ENCODE measurements at places on chromosomes 1 and 21.

DNA sequence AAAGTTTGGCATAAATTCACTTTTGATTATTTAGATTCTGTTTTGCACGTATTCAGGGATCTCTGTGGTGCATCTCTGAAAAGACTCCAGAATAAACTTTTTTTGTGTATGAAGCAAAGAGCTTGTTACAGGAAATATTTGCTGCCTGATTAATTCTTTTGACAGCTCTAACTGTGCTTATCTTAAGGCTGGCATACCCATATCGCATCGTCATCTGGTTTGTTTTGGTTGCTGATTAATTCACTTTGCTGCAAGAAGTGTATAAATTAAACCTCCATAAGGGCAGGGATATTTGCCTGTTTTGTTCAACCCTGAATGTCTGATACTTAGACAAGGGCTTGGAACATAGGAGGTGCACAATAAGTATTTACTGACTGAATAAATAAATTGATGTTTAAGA lies 17.5 kb upstream of the DUSP10 start:
- no peak for DNase-seq

DNA sequence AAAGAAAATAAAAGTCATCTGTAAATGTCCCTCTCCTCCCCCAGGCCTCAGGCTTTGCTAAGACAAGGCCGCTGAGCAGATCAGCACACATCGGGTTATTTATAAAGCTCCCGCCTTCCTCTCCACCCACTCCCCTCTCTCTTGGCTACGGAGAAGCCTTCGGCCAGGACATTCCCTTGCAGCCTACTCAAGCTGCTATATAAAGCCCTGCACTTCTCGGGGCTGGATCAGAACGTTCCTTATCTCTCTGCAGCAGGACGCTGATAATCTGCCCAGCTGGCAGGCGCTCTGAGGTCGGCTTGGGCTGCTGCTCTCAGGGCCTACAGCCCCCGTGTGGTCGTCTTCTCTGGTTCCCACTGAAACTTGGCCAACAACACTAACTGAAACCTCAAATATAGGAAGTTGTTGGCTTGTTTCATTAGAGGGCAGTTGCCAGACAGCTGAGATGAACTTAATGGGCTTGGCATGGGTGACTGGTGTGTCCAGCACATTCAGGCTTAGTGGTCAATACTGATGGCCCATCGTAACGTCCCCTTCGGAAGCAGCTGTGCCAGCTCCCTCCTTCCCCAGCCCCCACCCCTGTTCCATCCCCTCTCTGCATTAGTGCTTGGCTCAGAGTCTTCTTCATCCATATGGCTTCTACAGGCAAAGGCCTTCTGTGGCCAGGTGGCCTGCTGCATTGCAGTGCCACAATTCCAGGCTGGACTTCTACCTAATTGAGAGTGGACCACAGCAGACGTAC lies 64.6 kb downstream of the IER5 start:
- DNase-seq: peak; percentile 92

GRCh38 chr1:96710708-96711477 lies 10.7 kb upstream of the PTBP2 start:
- DNase-seq: no peak

DNA sequence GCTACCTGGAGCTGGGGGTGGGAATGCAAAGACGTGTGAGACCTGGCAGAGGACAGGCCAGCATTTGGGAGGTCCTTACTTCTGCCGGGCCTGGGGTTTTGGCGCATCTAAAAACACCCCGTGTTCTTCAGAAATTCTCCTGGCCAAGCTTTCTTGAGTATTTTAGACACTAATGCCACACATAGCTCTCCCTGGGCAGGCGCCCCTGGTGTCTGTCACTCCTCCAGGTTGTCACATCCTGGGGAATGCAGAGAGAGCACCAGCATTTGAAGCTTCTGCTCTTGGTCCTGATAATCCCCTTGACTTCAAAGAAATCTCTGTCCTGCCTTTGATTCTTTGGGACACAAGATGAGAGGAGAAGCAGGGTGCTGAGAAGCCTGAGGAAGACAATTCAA lies 6.0 kb downstream of the CAPN9 start:
- DNase-seq: no peak

DNA sequence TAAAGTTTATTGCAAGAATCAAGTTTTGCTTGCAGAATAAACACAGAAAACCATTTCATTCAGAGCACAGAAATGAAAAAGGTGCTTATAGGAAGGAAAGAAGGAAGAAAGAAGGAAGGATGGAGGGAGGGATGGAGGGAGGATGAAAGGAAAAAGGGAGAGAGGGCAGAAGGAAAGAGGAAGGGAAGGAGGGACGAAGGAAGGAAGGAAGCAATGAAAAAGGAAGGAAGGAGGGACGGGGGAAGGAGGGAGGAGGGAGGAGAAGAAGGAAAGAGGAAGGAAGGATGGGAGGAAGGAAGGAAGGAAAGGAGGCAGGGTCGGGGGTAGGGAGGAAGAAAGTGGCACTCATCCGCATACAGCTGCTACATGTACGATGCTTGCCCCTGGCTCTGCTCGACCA lies 104.9 kb upstream of the GCLM start:
- no peak for DNase-seq

- no peak for DNase-seq
These were observed 83.7 kb downstream of the HLCS start for GRCh38 chr21:36882776-36883175.

DNA sequence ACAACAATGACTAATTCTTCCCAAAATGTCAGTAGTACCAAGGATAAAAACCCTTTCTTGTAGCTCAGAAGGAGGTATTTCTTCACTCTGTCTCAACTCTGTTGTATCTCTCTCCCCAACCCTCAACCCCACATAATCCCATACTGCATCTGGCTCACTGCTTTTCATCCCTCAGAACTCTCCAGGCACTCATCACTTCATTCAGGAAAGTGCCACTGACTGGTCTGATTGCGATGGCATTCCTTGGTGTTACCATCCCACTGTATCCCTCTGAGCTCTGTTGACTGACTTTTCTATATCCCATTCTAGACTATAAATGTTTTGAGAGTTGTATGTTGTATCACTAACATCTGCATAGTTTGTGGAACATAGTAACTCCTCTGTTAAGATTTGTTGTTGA lies 483.5 kb upstream of the ADGRL2 start:
- no peak for DNase-seq

GRCh38 chr1:22806584-22806983 lies 95.9 kb downstream of the EPHB2 start:
- no peak for DNase-seq

DNA sequence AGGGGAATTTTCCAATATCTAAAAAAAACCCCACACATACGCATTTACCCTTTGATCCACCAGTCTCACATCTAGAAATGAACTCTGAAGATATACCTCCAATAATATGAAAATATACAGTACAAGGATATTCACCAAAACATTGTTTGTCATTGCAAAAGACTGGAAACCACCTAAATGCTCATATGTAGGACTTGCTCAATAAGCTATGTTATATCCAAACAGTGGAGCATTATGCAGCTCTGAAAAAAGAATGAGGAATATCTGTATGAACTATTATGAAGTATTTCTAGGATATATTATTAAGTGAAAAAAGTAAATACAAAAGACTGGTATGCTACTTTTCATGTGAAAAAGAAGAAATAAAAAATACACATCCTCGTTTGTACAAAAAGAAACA lies 43.6 kb downstream of the CD55 start:
- no peak for DNase-seq

DNA sequence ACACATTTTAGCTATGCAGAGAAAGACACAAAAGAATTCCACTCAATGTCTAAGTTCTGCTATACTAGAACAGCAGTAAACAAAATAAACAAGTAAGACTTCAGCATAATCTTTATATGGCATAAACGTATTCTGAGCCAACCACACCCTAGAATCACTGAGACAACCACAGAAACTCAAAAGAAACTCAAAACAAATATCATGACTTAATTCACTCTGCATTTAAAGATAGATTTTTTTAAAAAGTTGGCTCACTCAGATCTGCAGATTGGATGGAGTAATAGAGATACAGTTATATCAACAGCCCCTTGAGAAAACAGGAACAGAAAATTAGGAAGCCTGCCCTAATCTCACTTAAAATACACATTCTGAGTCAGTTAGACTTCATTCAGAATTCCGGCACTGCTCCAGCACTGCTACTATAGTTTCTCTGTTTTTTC lies 95.0 kb downstream of the COL24A1 start:
- no peak for DNase-seq

GRCh38 chr1:6016191-6016865 lies 24.1 kb upstream of the NPHP4 start:
- DNase-seq: no peak

GRCh38 chr21:38952890-38953289 lies 147.2 kb downstream of the ETS2 start:
- DNase-seq: no peak

- DNase-seq: peak; percentile 84
These were observed at the start of gene AGT for GRCh38 chr1:230713915-230714764. TSS of gene AGT (minus strand) at chr1:230714122. CDS start at chr1:230710823, 3,299 bp downstream.

- no peak for DNase-seq
These were observed 10.5 kb upstream of the LMO4 start for GRCh38 chr1:87318056-87318650.

- peak; percentile 3 for DNase-seq
These were observed 10.0 kb downstream of the WNT3A start for GRCh38 chr1:228016653-228017355.

DNA sequence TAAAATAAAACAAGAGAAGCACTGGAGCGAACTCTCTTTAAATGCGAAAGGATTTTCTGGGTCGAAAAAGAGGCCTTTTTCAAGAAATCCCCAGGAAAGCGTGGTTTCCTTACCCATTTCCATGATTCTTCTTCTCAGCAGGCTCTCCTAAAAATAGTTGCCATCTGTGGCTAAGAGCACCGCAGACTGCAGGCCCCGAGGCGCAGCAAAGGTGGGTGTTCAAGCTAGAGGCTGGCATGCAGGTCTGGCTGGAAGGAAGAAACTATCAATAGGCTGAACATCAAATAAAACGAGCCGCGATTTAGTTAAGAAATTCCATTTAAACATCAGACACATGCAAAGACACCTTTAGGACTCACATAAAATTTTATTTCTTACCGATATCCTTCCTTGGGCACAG lies 135.1 kb downstream of the ADAMTS1 start:
- DNase-seq: no peak

GRCh38 chr21:42830456-42831455 lies 48.6 kb downstream of the WDR4 start:
- DNase-seq: no peak

GRCh38 chr1:227068883-227069282 lies 128.8 kb downstream of the COQ8A start:
- no peak for DNase-seq

GRCh38 chr21:45104560-45104959 lies 30.2 kb downstream of the ADARB1 start:
- DNase-seq: peak; percentile 51

DNA sequence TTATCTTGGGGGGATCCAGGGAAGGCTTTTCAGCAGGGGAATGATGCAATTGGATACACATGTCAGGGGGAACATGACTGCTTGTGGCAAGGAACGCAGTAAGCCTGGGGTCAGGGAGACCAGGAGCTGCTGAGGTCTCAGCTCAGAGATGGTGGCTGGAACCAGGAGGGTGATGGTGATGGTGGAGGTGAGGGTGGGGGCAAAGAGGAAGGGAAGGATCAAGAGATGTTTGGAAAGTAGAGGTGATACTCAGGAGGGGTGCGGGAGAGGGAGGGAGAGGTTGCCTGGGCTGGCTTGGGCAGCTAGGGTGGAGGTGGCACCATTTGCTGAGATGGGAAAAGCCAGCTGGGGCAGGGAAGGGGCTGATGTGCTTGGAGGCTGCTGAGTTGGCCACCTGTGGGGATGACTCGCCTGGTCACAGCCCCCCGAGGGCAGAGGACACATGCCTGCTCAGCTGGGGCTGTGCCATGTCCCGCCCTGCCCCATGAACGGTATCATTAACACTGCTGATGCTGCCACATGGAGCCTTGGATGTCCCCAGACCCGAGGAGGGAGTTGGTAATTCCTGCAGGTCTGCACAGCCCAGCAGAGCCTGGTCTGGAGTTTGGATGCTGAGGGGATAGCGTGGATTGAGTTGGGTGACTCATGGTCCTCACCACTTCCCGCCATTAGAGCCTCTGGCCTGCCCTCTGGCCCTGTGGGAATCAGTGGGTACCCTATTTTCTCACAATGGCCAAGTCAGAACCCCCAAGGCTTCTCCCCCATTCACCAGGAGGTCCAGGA lies 6.3 kb upstream of the PADI1 start:
- DNase-seq: no peak

- no peak for DNase-seq
These were observed 1.8 kb downstream of the ARNT start for GRCh38 chr1:150874455-150875196.

- no peak for DNase-seq
These were observed 18.8 kb downstream of the PTPRC start for GRCh38 chr1:198657550-198658064.

DNA sequence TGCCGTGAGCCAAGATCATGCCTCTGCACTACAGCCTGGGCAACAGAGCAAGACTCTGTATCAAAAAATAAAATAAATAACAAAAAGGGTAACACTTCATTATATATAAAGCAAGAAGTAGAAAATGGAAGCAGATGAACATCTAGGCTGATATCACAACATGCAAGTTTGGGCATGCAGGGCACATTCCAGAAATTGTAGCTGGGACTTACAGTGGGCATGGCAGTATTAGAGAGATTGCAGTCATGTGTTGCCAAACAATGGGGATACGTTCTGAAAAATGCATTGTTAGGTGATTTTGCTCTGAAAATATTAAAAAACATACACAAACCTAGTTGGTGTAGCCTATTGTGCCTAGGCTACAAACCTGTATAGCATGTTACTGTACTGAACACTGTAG lies 441.0 kb upstream of the PRMT6 start:
- DNase-seq: no peak

DNA sequence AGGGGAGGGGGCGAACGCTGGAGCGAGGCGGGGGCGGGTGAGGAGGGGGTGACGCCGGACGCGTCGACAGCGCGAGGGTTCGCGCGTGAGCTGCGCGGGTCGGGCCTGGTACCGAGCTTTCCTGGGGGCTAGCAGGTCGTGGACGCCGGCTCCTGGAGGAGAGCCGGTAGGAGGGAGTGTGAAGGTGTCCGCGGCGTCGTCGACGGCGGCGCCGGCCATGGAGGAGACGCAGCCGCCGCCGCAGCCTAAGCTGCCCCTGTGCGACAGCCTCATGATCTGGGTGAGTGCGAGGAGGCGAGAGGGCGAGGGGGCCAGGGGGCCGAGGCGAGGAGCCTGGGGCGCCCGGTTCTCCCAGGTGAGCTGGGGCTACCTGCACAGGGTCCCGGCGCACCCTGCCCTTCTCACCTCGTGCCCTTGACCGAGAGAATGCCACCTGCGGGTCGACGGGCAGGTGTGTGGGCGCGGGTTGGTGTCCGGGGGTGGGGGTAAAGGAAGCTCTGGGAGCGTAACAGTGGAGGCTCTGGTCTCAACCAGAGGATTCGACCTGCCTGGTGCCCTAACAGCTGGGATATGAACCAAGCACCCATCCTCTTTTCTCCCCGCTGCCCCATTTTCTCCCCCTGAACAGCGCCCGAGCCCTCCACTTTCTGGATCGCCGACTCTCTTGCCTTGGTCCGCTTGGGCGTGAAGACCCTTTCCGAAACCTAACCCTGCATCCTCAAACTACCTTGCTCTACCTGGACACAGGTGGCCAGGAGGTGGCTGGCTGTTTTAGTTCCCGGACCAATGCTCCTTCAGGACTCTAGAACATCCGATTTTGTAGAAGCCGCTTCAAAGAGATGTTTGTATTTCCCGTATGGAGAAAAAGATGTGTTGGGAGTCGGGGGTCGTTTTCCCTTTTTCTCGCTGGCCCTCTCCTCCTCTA lies at the start of gene HOOK1:
Gene HOOK1, plus strand, starts transcription at position 49 of the 925 bp plus-strand sequence. Its CDS starts 169 bp downstream, at position 218.
- peak; percentile 11 for DNase-seq

GRCh38 chr1:214634267-214634666 lies 31.3 kb downstream of the CENPF start:
- DNase-seq: no peak
